Aorta (tissue), 5 donors: ENCODE measurements at places on chromosomes 7 and 10. TPM values are rescaled to one million over a fixed set of nuclear protein-coding genes. Genes with fewer than 3 reads are reported as not detected.
A peak's percentile ranks its signal among the peaks of the same experiment; 100 is the strongest.

Gene WNT16
- total RNA-seq: not detected

Gene FBXL13
- 1.4 TPM for total RNA-seq

Gene ATP5F1C
- 133 TPM for total RNA-seq

Gene MET
- 16.8 TPM for total RNA-seq

Gene MRC1
- total RNA-seq: 73.9 TPM

Gene OR2A7
- 4.7 TPM for total RNA-seq

GRCh38 chr10:100330079-100330478 lies at the start of gene PKD2L1:
Gene PKD2L1, minus strand, starts transcription at chr10:100330228. Its CDS starts 125 bp downstream, at chr10:100330103.
- H3K27ac ChIP-seq: no peak within 1 kb of the TSS
- no peaks in the 10 kb centered on the region for H3K4me1 ChIP-seq
- no peaks in the 10 kb centered on the region for H3K36me3 ChIP-seq
- H3K4me3 ChIP-seq: no peak within 1 kb of the TSS
- no peak for DNase-seq

DNA sequence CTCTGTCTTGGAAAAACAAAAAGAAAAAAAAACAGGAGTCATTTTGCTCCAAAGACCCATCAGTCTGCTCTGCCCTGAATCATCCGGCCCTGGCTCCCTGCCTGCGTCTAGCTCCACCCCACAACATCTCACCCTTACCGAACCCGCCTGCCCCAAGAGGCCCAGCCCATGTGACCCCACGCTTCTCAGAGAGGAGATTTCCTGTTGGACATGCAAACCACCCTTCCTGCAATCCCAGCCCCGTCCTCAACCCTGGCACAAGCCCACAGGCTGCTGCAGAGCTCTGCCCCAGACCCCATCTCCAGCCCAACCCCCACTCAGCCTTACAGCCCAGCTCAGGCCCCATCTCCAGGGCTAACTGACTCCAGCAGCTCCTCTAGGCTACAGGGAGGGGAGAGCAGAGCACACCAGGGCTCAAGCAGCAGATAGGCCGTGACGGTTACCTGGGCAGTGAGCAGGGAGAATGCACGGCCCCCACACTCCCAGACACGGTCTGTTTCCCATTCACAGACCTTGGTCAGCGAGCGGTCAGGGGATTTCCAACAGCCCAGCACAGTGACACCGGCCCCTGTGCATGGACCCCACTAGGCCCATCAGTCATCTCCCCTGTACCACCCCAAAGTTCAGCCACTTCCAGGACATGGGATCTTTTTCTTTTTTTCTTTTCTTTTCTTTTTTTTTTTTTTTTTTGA lies 69.9 kb upstream of the GTF2I start:
- no peaks in the 10 kb centered on the region for H3K4me1 ChIP-seq
- H3K27me3 ChIP-seq: no peaks in the 10 kb centered on the region
- H3K4me3 ChIP-seq: no peak overlapping the region
- H3K36me3 ChIP-seq: no peaks in the 10 kb centered on the region
- H3K27ac ChIP-seq: no peak overlapping the region
- DNase-seq: peak; percentile 97

DNA sequence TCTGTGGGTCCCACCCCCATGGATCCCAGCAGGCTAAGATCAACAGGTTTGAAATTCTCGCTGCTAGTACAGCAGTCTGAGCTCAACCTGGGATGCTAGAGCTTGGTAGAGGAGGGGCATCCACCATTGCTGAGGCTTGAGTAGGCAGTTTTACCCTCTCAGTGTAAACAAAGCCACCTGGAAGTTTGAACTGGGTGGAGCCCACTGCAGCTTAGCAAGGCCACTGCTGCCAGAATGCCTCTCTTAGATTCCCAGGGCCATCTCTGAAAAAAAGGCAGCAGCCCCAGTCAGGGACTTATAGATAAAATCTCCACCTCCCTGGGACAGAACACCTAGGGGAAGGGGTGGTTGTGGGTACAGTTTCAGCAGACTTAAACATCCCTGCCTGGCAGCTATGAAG lies 190.0 kb upstream of the CACNA2D1 start:
- no peak overlapping the region for H3K4me3 ChIP-seq
- H3K36me3 ChIP-seq: no peaks in the 10 kb centered on the region
- H3K27me3 ChIP-seq: no peaks in the 10 kb centered on the region
- H3K4me1 ChIP-seq: no peaks in the 10 kb centered on the region
